ENCODE measurements at places on chromosomes 13 and 19.

DNA sequence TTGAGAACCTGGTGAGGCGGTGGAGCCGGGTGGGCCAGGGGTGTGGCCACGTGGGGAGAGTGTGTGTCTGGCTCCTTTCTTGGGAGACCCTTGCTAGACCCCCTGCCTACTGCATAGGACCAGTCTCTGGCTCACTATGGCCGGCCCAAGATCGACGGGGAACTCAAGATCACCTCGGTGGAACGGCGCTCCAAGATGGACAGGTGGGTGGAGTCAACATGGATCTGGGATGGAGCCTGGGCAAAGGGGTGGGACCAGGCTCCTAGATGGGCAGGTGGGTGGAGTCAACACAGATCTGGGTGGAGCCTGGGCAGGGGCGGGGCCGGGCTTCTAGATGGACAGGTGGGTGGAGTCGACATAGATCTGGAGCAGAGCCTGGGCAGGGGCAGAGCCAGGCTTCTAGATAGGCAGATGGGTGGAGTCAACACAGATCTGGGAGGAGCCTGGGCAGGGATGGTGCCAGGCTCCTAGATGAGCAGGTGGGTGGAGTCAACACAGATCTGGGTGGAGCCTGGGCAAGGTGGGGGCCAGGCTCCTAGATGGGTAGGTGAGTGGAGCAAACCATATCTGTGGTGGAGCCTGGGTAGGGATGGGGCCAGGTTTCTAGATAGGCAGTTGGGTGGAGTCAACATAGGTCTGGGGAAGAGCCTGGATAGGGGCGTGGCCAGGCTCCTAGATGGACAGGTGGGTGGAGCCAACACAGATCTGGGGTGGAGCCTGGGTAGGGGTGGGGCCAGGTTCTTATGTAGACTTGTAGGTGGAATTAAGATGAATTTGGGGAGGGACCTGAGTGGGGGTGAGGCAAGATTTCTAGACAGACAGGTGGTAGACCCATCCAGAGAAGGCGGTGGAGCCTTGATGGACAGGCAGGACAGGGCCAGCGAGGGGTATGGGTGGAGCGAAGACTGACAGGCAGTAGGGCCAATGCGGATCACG, 56.5 kb downstream of the VAV1 start:
- no peak for DNase-seq

- no peak for DNase-seq
Observed at GRCh38 chr19:50896591-50897190, 14.5 kb downstream of the KLK4 start.

GRCh38 chr19:14412324-14412995, 6.7 kb downstream of the DDX39A start:
- DNase-seq, result no peak

GRCh38 chr19:51417107-51417809, at the start of gene SIGLEC10:
Gene SIGLEC10 (minus strand): TSS chr19:51417642. CDS start chr19:51417581, 61 bp downstream.
- DNase-seq, result no peak

- DNase-seq, result no peak
Observed at GRCh38 chr13:100527644-100528043, 60.9 kb downstream of the GGACT start.

DNA sequence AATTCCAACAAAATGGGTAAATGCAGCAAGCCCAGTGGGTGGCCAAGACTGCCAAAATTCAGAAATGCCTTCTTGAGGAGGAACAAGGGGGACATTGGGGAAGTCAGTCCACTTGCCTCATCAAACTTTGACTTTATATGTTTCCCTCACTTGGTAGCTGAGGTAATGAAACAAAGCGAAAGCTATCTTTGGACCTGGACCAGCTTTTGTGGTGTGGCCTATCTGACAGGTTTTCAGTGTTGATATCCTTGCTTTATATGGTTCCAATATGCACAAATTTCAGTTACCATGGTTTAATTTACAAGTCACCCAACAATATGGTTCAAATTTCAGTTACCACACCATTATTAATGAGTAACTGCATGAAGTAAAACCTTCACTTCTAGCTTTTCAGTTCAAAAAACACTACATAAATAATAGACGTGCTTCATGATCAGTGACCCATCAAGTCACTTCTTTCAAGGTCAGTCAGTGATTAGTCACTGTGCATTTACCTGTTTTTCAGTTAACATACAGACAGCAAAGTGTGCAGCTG, 17.7 kb upstream of the POU4F1 start:
- DNase-seq, result no peak

- no peak for DNase-seq
Observed at GRCh38 chr19:43380008-43380407, 26.5 kb downstream of the CD177 start.

DNA sequence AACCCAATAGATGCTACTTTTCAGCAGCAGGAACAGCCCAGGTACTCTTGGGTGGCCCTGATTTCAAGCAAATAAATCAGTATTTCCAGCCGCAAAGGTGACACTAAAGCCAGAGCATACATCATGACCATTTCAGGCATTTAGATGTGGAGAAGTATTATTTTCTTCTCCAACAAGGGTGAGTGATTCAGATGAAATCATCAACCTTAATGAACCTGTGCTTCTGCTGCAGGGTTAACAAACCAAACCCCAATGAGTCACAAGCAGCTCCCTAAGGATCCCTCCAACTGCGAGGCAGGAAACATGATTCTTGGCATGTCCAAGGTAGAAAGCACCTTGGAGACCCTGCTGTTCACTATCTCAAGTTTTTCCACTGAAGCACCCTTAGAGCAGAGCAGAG, 32.7 kb downstream of the MBNL2 start:
- DNase-seq, result no peak

DNA sequence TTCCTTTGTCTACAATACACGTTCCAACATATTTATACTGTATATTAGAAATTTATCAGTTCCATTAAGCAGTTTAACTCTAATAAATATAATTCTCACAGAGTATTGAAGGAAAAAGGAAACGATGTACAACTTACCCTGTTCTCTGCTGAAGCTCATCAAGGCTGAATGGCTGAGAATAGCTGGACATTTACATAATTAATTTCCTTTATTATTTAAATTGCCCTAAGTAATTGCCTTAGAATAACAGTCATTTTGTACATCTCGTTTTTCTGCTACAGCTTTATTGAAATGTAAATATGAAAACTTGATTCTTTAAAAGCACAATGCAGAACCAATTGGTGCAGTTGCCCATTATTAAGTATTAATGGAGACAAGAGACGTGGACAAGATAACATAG, 648.3 kb upstream of the ATXN8OS start:
- no peak for DNase-seq

- no peak for DNase-seq
Observed at GRCh38 chr13:24529478-24529877, 16.9 kb upstream of the PARP4 start.

DNA sequence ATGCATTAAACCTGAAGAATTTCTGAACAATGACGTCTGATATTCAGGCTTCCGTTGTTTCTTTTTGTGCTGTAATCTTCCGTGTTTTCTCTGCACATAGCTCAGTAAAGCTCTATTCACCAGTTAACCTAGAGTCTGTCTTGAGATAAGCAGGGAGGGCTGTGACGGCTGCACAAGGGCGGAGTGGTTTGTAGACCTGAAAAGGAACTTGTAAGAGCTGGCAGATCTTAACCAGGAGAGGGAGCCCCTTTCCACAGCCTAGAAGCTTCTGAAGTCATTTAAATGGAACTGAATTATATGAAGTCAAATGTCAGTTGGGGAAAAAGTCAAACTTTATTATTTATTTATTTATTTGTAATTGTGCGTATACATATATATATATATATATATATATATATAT, 27.5 kb downstream of the DPRX start:
- DNase-seq, result peak; percentile 35

- no peak for DNase-seq
Observed at GRCh38 chr19:19160461-19161035, 9.5 kb downstream of the MEF2B start.

GRCh38 chr19:23543351-23543750, 143.7 kb downstream of the ZNF675 start:
- DNase-seq, result no peak

DNA sequence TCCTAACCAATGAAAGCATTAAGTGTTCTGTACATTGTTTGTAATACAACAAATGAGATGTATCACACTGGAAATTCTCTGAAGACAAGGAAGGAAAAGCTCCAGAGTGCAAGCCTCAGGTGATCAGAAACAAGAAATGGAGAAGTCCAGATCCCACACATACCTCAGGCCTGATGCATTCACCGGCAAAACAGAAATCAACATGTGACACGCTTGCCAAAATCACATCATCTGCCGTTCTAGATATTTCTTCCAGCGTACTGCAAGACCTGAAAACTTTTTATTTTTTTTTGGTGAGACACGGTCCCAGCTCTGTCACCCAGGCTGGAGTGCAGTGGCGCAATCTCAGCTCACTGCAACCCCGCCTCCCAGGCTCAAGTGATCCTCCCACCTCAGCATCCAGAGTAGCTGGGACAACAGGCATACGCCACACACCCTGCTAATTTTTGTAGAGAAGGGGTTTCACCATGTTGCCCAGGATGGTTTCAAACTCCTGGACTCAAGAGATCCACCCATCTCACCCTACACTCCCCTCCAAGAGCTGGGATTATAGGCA, 48.6 kb downstream of the FOXO1 start:
- no peak for DNase-seq

DNA sequence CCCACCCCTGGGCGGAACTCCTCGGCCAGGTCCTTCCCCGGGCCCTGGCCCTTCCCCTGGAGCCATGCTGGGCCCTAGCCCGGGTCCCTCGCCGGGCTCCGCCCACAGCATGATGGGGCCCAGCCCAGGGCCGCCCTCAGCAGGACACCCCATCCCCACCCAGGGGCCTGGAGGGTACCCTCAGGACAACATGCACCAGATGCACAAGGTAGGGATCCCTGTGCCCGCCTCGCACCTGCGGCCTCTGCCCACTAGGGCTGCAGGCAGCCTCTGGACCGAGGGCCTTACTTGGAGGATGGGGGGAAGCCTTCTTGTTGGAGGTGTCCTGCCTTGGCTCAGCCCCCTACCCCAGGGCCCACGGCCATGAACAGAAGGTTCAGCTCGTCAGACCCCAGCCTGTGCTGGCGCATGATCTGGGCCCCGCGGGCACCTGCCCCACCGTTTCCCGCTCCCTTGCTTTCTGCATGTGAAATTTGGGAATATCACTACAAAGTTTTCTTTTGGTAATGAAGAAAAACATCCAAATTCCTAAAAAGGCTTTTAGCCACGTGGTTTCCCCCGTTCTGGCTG, 23.4 kb downstream of the SMARCA4 start:
- no peak for DNase-seq

DNA sequence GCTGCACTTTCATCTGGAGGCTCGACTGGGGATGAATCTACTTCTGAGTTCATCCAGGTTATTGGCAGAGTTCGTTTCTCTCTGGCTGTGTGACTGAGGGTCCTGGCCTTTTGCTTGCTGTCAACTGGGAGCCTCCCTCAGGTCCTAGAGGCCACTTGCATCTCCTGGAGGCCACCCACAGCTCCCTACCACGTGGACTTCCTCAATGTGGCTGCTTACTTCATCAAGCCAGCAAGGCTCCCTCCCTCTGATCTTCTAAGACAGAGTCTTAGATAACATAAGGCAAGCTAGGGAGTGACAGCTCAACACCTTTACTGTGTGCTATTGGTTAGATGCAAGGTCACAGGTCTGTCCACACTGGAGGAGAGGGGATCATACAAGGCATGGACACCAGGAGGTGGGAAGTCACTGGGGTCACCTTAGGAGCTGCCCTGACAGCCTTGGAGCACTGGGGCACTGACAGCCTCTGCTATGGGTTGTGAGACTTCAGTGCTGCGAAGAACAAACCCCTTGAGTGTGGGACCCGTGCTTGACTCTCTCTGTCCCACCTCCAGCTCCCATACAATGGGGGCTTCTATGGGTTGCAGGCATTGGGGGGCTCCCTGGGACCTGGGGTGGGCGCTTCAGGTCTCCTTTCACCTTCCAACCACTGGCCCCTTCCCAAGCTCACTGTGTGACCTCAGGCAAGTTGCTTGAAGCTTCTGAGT, 5.3 kb downstream of the FAM187B start:
- no peak for DNase-seq

GRCh38 chr13:28529836-28530235, 34.9 kb upstream of the FLT1 start:
- no peak for DNase-seq

DNA sequence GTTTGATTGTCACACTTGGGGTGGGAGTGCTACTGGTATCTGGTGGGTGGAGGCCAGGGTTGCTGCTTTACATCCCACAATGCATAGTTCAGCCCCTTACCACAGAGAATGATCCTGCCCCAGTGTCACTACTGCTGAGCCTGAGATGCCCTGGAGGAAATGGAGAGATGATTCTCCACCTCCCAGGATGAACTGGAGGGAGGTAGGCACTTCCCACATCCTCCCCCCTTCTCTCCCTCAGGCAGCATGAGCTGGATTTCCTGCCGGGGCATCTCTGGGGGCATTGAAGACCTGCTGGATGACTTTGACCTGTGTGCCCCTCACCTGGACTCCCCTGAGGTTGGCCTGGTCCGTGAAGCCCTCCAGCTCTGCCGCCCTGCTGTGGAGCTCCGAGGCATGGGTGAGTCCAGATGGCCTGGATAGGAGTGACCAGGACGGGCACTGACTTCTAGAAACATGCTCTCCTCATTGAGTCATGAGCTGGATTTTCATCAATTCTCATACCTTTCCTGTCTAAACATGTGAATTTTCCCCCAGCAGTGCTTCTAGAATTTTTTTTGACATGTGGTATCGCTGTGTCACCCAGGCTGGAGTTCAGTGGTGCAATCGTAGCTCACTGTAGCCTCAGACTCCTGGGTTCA, 45.3 kb downstream of the NWD1 start:
- no peak for DNase-seq

DNA sequence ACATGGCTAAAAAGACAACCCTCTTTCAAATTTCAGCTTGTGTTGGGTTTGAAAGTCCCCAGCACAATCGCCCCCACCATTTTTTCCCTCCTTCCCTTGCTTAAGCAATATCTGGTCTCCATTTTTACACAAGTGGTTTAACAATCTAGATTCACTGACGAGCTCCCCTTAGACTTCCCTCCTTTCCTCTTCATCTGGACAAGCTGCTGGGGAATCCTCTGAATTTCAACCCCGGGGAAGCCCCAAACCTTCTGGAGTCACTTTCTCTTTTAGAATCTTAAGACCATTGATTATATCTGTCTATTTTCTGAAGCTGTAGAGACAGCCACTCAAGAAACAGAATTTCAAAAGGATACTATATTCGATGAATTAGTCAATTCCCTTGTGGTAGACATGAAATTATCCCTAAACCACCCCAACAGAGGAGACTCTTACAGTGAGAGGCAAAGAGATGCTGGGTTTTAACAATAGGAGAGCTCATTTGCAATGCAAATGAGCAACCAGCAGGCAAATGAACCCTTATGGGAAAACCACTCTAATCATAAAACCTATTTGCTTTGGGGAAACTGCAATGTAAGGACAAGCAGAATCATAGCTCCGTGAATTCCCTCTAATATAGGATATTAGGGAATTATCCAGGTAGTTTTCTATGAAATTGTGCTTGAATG, 78.9 kb downstream of the TEX26 start:
- no peak for DNase-seq

- no peak for DNase-seq
Observed at GRCh38 chr19:28454083-28454482, 758.9 kb downstream of the UQCRFS1 start.

DNA sequence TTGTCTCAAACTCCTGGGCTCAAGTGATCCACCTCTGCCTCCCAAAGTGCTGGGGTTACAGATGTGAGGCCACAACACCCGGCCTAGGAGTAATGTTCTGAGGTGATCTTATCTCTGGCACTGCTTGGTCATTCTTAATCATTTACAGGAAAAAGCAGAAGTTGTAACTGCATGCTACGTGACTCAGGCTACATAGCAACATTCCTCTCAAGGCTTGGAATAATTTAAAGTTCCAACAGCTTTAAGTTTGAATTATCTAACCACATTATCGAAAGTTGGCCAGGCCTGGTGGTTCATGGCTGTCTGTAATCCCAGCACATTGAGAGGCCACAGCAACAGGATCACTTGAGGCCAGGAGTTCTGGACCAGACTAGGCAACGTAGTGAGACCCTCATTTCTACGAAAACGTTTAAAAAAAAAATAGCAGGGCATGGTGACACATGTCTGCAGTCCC, 3.9 kb upstream of the B9D2 start:
- no peak for DNase-seq
